OCI-LY7 (cell line): ENCODE measurements at places on chromosomes 5 and 9. TPM values are rescaled to one million over a fixed set of nuclear protein-coding genes. Genes with fewer than 3 reads are reported as not detected.

GRCh38 chr5:150159741-150160179, 4.1 kb upstream of the PDGFRB start:
- peak; percentile 38 for DNase-seq

DNA sequence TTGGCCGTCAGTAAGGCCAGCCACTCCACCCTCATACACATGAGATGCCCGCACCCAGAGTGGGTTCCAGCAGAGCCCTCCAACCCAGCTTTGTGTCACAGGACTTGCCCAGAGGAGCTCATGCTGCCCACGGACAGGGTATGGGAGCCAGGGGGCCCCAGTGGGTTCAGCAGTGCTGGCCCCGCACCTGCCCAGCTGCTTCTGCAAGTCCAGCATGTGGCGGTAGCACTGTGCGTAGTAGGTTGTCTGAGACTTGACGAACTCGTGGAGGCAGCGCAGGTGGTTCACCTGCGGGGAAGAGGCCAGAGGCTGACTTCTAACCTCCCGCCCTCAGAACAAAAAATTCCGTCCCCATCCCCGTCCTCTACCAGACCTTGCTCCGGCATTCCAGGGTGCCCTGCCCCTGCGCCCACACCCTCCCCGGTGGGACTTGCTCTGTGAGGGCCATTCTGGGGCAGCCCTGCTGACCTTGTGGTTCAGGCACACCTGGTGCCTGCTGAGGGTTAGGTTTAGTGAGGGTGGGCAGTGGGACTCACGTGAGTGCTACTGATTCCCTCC, 18.5 kb downstream of the SH3GLB2 start:
- DNase-seq: no peak

DNA sequence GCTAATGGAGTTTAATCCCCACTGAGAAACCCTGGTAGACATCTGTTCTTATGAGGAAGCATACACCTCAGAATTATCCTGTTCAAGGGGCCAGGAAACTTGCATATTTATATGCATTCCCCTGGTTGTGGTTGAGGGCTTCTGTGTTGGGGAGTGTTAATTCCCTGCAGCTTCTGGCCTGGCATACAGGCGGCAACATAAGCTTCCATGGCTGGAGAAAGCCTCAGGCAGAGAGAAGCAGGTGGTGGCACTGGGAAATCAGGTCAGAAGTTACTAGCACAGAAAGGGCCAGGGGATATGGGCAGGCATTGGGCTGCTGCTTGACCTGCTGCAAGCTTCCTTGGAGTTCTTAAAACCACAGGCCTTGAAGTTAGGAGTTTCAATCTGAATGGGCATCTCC, 166.1 kb upstream of the SEMA6A start:
- no peak for DNase-seq

DNA sequence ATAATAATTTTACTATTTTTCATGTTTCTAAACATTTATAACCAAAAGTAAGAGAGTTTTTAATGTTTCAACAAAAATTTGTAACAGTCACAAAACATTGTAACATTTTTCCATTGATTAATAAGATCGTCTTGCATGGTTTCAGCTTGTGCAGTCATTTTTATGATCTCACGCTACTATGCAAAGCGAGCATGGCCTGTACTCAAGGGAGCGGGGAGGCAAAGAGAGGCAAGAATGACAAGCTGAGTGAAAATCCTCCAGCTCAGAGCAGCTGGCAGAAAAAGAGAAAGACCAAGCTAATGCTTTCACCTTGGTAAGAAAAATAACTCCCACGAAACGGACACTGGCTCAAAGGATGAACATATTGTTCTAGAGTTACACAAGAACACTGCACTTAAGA, 90.0 kb upstream of the SV2C start:
- DNase-seq: no peak

The FBP2 gene
- not detected in 2 replicates for total RNA-seq
